Naive thymus-derived CD8-positive, alpha-beta T cell (primary cell): ENCODE measurements at places on chromosomes 5 and 9. TPM values are rescaled to one million over a fixed set of nuclear protein-coding genes. Genes with fewer than 3 reads are reported as not detected.

DNA sequence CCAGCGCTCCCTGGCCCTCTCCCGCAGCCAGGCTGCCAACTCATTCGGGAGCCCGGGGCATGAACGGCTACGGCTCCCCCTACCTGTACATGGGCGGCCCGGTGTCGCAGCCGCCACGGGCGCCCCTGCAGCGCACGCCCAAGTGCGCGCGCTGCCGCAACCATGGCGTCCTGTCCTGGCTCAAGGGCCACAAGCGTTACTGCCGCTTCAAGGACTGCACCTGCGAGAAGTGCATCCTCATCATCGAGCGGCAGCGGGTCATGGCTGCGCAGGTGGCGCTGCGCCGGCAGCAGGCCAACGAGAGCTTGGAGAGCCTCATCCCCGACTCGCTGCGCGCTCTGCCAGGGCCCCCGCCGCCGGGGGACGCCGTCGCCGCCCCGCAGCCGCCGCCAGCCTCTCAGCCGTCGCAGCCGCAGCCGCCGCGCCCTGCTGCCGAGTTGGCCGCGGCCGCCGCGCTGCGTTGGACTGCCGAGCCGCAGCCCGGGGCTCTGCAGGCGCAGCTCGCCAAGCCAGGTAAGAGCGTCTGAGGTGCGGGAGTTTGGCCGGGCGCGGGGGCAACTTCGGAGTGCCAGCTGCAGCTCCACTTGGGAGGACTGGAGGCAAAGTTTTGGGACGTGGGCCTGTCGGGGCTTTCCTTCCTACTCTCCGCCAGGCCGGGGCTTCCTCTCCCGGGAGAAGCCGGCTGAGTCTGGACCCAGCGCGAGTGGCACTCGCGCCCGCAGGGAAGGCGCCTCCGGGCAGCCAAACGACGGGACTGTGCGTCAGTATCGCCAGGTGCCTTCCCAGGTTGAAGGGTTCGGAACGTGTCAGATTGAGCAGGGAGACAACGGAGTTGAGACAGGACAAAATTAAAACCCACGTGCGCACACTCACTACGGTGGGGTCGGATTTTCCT lies 735 bp downstream of the DMRT3 start:
- DNase-seq, result no peak

DNA sequence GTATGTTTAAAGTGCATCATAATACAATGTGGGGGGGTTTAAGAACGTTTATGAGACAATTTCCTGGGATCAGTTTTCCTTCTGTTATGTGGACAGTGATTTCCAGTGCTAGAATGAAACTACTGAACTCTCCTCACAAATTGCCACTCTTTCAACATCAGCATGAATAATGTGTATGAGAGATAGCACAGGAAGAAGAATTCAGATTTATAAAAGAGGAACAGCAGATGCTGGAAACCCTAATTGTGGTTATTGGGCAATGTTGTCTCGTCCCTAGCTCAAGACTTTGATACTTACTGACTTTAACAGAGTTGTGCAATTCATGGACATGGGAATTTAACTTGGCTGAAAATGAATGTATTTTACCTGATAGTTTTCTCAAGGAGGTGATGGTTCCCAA lies 410.8 kb upstream of the MEF2C start:
- no peak for DNase-seq

- no peak for DNase-seq
Measured at GRCh38 chr9:119053070-119053469, 316.2 kb downstream of the BRINP1 start.

GRCh38 chr5:169054506-169054905 lies 246.4 kb downstream of the SLIT3 start:
- no peak for DNase-seq

- no peak for DNase-seq
Measured at GRCh38 chr5:93208141-93208751, 372.8 kb downstream of the NR2F1-AS1 start.

DNA sequence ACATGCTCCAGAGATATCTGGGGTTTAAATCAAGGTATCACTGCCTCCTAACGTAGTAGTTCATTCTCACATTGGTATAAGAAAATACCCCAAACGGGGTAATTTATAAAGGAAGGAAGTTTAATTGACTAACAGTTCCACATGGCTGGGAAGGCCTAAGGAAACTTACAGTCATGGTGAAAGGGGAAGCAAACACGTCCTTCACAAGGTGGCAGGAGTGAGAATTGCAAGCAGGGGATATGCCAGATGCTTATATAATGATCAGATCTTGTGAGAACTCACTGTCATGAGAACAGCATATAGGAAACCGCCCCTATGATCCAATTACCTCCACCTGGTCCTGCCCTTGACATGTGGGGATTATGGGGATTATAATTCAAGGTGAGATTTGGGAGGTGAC lies 1280.2 kb upstream of the C9orf72 start:
- DNase-seq, result no peak

- DNase-seq, result peak; percentile 40
Measured at GRCh38 chr5:177111720-177112394, 21.7 kb upstream of the NSD1 start.

DNA sequence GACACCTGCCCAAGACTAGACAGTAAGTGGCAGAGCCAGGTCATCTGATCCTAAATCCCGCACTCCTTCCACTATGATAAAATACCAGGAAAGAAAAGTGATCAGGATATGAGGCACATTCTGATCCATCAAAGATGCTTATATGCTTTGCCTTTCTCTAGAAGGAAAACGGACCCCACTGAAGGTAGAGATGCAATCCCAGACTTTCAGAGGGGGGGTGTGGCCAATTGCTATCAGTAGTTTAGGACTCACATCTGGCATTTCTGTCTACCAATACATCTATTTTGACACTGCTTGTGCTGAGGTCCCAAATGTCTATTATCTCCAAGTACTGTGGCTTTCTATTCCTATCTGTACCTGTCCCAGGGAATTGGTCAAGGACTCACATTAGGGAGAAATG lies 1.7 kb downstream of the TRIM52 start:
- DNase-seq, result no peak

DNA sequence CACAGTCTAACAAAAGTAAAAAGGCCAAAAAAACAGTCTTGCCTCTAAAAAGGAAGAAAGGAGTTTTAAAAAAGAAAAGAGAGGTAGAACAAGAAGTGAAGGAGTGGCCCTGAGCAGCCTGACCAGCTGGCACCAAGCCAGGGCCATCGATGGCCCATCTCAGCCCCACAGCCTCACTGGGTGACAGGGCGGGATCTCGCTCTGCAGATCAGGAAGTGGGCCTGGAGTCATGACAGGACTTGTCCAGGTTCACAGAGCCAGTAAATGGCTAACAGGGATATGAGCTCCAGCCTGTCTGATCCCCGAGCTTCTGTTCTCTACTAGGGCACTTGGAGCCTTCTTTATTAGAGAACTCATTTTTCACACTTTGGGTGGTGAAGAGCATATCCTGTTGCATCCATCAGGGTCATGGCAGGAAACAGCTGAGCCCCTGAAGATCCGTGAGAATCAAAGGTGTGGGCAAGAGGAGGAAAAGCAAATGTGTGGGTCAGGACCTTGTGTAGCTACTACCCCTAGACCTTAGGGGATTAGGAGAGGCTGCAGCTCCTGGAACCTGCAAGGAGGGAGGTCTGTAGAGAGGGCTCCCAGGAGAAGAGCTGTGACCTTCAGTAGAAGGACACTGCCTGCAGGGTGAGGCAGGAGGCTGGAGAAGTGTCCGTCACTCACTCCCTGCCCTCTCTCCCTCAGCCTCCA lies 299.0 kb upstream of the MSX2 start:
- DNase-seq, result no peak

GRCh38 chr9:19465586-19466279 lies 56.9 kb downstream of the ACER2 start:
- no peak for DNase-seq

DNA sequence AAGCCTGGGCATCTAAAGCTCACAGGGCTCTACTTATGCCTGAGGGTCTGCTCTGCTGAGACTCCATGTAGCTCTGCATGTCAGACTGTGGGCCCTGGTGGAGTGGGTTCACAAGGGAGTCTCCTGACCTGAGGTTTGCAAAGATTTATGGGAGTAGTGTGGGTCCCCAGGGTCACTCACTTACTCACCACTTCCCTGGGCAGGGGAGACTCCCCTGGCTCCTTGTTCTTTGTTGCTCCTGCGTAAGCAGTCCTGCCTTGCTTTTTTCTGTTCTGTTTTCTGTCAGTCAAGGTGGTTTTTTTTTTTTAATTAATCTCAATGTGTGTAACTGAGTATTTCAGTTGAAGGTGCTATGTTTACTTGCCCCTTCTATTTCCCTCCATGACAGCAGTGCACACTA lies 256.6 kb downstream of the TMEM38B start:
- DNase-seq, result no peak

DNA sequence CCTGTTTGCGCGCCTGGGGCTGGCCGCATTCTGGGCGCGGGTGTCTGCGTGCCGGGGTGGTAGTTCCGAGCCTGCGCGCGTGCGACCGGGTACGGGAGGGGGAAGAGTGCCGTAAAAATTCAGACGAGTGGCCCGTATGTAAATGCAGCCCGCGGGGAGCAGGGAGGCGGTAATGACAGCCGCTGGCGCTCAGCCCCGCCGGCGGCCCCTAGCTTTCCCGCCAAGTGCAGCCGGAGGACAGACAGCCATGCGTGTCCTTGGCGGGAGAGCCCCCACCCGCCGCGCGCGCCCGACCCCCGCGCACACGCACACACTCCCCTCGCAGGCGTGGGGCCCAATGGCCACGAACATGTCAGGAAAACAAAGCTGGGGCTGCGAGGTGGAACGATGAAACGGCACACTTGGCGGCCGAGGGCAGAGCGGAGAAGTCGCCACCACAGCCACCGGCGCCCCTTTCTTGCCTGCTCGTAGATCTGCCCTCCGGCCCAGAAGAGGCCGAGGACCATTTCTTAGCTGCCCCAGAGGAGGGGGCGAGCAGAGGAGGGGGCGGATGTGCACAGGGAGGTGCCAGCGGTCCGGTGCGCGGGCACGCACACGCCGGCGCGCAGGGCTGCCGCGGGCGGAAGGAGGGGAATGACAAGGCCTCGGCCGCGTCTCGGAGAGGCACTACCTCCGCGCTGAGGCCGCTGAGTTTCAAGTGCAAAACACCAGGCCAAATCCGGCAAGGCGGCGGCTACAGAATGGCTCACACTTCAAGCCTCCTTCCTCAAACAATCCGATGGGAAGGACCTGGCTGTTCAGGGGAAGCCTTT lies 208.4 kb downstream of the MEF2C start:
- DNase-seq, result no peak

DNA sequence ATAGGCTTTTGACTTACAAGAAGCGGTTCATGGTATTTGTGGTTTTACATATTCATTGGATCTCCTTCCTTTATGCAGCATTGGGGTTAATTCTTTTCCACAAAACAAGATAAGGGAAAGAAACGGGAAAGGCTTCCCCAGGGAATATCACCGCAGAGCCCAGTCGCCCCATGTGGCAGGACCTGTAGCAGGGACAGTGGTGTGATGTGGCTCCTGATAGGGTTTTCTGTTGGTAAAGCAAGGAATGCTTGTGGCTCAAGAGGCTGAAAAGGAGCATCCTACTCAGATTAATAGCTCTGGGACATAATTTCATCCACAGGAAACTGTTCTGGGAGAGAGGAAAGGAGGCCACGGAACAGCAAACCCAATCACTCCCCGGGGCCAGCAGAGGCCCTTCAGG lies 699.9 kb downstream of the MTRR start:
- DNase-seq, result no peak

GRCh38 chr9:129121483-129121882 lies 10.3 kb downstream of the PTPA start:
- no peak for DNase-seq

GRCh38 chr5:140551872-140552271 lies 4.4 kb downstream of the EIF4EBP3 start:
- DNase-seq, result no peak

DNA sequence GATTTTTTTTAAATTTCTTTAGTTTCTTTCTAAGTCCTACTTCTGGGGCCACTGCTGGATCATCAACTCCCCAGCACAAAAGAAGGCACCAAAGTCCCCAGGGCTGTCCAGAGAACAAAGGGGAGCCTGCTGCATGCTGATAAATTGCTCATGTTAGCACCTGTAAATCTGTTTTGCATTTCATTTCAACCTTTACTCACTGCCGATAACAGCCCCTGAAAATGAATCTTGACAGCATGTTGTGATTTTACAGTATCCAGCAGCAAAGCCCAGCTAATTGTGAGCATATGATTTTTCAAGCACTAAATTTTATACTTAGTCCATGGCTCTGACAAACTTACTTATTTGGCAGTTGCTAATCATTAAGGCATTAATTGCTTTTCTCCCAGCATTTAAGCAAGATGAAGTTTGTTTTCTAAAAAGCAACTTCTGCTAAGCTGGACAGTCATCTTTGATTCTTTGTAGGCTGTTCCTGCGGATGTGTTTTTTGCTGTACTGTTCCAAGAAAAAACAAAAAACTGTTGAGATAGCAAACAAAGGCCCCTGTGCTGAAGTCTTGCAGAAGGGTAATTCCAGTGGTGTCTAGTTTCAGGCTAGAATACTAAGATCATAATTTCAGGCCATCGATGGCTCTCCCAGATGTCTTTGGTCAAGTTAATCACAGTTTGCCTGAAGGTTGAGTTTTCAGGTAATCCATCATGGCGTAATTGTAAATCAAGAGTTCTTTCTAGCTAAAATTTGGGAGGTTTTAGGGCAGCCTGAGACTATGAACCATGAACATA lies 73.1 kb upstream of the GAS1 start:
- no peak for DNase-seq

- DNase-seq, result no peak
Measured at GRCh38 chr9:114895521-114895991, 34.8 kb downstream of the TNFSF8 start.

- DNase-seq, result no peak
Measured at GRCh38 chr5:157387683-157388093, 72.3 kb upstream of the NIPAL4 start.

- no peak for DNase-seq
Measured at GRCh38 chr9:115183436-115183835, 65.5 kb upstream of the TNC start.

DNA sequence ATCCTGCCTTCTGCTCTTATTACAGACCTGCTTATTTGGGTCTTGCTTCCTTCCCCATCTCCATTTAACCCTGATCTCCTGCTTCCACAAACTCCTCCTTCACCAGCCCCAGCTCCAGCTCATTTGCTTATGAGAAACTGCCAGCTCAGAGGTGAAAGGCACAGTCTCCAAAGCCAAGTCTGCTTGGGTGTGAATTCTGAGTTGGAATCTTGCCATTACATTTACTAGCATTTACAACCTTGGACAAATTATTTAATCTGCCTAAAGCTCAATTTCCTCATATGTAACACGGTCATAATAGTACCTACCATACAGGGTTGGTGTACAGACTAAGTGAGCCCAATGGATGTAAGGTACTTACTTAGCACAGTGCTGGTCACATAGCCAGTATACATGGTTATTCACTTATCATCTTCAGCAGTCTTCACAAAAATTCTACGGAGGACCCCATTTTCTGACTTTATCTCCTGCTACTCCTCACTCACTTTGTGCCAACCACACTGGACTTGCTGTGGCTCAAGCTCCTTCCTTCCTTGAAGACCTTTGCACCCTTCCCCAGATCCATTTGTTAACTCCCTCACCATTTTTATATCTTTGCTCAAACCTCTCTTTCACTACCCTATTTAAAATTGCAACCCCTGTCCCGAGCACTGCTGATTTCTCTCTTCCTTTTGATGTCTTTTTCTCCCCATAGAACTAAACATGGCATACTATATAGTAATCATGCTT lies 86.2 kb downstream of the DOCK2 start:
- no peak for DNase-seq

The HSPB3 gene
- not detected for polyA plus RNA-seq

The ADRA1B gene
- polyA plus RNA-seq, result not detected

The TRIP13 gene
- polyA plus RNA-seq, result 1.1 TPM

The ACSL6 gene
- 16.5 TPM for polyA plus RNA-seq

The CCNI2 gene
- polyA plus RNA-seq, result 2.8 TPM

The TEX53 gene
- polyA plus RNA-seq, result not detected

The GRAMD2B gene
- polyA plus RNA-seq, result 6.0 TPM

The FLT4 gene
- 2.8 TPM for polyA plus RNA-seq

The HEMGN gene
- 8.3 TPM for polyA plus RNA-seq
